H1 (cell line): ENCODE measurements at places on chromosomes 16 and 17.
A peak's percentile ranks its signal among the peaks of the same experiment; 100 is the strongest.

GRCh38 chr17:75516619-75517296, 430 bp downstream of the TSEN54 start:
- peak; percentile 70 for DNase-seq

GRCh38 chr17:74337834-74338500, 11.9 kb downstream of the KIF19 start:
- DNase-seq = no peak

DNA sequence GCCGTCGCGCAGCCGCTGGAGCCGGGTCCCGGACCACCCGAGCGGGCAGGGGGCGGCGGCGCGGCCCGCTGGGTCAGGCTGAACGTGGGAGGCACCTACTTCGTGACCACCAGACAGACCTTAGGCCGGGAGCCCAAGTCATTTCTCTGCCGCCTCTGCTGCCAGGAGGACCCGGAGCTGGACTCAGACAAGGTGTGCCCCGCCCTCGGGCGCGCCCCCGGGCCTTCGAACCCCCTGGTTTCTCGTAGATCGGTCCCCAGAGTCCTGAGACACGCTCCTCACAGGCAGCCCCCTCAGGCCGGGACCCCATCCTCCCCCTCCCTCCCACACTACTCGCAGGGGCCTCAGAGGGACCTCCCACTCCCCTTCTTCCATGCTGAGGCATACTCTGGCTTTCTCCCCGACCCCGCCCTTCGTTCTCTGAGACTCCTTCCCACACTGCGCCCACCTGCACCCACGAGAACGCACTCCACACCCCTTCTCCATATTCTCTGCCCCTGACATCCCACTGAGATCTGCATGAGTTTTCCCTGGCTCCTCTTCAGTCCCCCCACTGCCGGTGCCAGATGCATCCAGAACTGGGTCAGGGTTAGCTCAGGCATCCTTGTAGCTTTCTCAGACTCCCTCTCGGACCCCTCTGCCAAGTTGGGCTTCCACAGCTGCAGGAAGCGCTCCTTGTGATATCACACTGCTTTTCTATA, 523 bp downstream of the KCTD2 start:
- DNase-seq = no peak

DNA sequence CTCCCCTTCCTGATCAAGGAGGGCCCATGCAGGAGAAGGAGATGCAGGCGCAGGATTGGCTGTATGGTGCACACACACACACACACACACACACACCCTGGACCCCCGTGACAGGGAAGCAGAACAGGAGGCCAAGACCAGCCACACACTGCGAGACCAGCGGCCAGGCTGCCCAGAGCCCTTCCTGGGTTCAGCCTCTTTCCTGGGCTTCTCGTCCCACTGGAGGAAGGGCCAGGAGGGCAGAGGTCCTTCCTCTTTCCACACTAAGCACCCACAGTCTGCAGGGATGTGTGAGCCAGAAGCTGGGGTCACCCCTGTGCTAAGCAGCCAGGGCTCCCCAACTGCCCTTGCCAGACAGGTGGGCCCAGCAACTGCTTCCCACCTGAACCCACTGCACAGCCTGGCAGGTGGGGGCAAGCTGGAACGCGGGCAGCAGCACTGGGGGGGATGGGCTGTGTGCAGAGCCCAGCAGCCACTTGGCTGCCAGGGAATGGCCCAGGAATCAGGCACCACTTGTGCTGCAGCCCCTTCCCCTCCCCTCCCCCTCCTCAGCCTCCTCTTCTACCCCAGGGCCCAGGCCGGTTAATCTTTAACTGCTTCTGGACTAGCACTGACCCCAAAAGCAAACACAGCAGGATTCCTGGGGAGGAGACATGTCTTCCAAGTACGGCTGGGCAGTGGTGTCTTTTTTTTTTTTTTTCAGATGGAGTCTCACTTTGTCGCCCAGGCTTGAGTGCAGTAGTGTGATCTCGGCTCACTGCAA, 44.6 kb upstream of the SLC38A10 start:
- DNase-seq = peak; percentile 53

DNA sequence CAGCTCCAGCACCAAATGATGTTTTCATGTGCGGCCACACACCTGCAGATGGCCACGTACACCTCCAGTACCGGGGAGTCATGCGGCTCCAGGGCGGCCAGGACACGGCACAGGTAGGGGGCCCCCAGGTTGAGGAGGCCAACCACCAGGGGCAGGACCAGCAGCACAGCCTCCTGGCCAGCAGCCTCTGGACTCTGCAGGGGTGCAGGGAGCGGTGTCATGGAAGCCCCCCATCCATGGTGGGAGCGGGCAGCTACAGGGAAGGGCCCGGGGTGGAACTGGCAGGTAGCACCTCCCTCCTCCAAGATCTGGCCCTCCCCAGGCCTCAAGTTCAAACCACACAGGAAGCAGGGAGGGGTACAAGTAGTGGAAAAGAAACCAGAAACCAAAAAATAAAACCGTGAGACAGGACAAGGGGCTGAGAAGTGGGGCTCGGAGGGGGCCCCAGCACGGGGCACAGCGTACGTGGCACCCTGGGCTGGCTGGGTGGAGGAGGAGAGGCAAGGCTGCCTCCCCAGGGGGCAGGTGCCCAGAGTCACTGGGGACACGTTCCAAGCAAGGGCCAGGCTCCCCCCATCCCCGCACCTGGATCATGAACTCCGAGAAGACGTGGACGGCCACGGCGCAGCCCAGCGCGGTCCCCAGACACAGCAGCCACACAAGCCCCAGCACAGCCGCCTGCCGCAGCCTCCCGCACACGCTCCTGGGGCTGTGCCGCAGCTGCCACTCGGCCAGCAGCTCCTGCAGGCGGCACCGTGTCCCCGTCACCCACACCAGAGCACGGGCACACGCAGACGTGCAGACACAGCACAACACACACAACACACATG, 7.4 kb downstream of the TMC6 start:
- no peak for DNase-seq

GRCh38 chr17:56867948-56868376, 34.0 kb downstream of the DGKE start:
- DNase-seq = no peak

- peak; percentile 64 for DNase-seq
Observed at GRCh38 chr17:57834146-57834741, 15.6 kb downstream of the MRPS23 start.

DNA sequence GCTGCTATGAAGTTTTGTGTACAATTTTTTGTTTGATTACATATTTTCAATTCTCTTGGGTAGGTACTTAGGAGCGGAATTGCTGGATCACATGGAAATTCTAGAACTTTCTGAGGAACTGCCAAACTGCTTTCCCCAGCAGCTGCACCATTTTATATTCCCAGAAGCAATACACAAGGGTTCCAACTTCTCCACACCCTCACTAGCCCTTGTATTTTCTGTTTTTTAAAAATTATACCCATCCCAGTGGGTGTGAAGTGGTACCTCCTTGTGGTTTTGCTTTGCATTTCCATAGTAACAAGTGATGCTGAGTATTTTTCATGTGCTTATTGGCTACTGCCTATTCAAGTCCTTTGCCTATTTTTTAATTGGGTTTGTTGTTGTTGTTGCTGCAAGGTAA, 20.9 kb downstream of the NACA2 start:
- DNase-seq = no peak

- DNase-seq = no peak
Observed at GRCh38 chr16:83831456-83831987, 23.7 kb downstream of the HSBP1 start.

GRCh38 chr17:61048376-61049106, 351.1 kb upstream of the TBX2 start:
- no peak for DNase-seq

DNA sequence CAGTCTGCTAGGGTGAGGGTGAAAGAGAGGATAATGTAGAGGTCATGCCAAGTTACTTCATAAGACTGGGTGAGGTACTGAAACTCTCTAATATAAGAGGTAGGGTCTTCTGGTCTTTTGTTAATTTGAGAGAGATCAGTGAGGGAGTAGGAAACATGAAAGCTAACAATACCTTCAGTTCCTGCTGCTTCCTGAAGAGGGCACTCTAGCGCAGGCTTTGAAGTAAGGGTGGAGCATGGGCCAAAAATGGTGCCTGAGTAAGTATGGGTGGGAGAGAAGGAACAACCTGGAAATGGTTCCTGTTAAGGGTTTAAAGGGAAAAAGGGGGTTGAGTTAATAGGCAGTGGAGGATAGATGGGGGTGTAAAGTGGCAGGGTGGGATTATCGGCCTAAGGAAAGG, 2449.5 kb downstream of the TP53TG3F start:
- DNase-seq = no peak

- DNase-seq = no peak
Observed at GRCh38 chr17:75983501-75984181, 4.6 kb downstream of the TEN1 start.

DNA sequence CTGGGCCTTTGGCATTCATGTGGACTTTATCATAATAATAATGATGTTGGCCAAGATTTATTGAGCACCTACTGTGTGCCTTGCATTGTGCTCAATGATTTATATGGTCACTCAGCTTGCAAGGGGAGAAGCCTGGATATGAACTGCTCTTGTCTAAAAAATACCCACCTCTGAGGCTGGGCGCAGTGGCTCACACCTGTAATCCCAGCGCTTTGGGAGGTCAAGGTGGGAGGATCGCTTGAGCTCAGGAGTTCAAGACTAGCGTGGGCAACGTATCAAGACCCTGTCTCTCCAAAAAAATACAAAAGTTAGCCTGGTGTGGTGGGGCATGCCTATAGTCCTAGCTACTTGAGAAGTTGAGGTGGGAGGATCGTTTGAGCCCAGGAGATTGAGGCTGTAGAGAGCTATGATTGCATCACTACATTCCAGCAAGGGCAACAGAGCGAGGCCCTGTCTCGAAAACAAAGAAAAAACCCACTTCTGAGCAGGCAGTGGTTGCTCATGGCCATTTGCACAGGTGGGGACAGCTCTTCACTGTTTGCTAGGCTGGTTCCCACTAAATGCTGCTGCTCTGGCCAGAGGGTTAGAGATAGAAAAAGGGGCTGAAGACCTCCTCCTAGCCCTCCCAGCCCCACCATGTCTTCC, 4.3 kb upstream of the ADGRG1 start:
- DNase-seq = no peak

DNA sequence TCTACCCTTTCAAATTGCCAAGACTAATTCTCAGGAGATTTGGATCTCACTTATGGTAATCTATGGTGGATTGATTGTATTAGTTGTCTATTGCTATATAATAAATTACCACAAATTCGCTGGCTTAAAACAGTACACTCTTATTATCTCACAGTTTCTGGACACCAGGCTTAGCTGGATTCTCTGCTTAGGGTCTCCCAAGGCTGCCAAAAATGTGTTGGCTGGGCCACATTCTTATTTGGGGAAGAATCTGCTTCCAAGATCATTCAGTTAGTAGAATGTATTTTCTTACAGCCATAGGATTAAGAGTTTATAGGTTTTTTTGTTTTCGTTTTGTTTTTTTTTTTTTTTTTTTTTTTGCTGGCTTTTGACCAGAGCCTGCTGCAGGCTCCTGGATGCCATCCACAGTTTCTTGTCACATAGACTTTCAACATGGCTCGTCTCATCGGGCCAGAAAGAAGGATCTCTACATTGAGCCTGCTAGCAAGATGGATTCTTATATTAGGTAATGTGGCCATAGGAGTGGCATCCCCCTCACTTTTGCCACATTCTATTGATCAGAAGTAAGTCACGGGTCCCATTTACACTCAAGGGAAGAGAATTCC, 415.3 kb downstream of the KIF2B start:
- DNase-seq = no peak

DNA sequence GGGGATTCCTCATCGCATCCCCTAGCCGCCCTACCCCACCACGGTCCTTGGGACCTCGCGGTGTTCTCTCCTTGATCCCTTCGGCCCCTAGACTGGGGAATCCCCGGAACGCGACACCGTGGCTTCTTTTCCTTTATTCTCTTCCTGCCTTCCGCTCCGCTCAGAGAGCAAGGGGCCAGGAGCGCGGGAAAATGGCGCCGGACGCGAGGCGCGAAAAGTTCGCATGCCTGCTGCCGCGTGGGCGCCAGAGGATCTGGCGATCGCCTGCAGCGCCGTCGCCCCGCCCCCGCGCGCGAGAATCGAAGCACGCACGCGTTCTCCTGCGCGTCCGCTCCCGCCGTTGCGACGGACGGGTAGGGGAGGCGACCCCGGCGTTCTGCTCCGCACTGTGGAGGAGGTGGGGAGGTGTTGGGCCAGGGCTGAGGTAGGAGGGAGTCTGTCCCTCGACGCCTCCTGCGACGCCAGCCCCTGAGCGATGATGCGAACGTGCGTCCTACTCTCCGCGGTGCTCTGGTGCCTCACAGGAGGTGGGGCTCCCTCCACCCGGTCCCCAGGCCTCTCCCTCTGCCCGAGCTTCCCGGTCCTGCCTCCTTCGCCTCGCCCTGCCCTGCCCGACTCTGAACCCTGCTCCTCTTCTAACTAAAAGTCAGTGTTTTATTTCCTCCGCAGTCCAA, at the start of gene ZPBP2:
ZPBP2 (plus strand) TSS at position 323 of the 674 bp plus-strand sequence; CDS start at position 476, 153 bp downstream.
- no peak for DNase-seq

- no peak for DNase-seq
Observed at GRCh38 chr17:57640079-57640478, 105.0 kb downstream of the CCDC182 start.

DNA sequence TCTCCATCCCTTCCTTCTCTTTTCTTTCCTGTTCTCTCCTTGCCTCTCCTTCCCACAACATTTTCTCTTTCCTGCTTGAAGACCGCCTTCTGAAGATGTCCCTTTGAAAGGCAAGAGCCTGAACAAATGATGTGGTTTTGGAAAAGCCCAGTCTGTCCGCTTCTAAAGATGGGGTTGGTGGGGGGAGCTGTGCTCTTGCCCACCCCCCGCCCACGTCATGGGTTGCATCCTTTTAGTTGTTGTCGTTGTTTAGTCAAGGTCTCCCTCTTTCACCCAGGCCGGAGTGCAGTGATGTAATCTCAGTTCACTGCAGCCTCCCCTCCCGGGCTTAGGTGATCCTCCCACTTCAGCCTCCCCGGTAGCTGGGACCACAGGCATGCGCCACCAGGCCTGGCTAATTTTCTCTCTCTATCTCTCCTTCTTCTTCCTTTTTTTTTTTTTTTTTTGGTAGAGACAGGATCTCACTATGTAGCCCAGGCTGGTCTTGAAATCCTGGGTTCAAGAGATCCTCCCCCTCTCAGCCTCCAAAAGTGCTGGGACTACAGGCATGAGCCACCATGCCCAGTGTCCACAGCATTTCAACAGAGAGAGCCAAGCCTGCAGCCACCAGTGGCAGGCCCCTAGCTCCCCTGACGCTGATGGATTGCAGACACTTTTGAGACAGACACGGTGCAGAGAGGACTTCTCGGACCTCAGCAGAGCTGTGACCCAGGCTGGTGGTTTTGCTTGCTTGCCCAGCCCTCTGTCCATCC, 26.0 kb upstream of the CIBAR2 start:
- no peak for DNase-seq

DNA sequence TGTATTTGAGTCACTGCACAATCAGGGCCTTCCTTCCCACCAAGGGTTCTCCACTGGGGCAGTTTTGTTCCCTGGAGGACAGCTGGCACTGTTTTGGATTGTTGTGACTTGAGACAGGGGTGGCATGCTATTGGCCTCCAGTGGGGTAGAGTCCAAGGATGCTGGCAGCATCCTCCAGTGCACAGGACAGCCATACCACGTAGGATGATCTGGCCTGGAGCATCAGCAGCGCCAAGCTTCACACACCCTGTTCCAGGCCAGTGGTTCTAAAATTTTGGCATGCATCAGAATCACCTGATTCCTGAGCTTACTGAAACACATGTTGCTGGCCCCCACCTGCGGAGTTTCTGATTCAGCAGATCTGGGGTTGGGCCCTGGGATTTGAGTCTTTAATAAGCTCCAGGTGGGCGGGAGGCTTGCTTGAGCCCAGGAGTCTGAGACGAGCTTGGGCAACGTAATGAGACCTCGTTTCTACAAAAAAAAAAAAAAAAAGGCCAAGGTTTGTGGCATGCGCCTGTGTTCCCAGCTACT, 83.2 kb downstream of the MGAT5B start:
- no peak for DNase-seq
